ENCODE measurements at places on chromosomes 5 and 9.

DNA sequence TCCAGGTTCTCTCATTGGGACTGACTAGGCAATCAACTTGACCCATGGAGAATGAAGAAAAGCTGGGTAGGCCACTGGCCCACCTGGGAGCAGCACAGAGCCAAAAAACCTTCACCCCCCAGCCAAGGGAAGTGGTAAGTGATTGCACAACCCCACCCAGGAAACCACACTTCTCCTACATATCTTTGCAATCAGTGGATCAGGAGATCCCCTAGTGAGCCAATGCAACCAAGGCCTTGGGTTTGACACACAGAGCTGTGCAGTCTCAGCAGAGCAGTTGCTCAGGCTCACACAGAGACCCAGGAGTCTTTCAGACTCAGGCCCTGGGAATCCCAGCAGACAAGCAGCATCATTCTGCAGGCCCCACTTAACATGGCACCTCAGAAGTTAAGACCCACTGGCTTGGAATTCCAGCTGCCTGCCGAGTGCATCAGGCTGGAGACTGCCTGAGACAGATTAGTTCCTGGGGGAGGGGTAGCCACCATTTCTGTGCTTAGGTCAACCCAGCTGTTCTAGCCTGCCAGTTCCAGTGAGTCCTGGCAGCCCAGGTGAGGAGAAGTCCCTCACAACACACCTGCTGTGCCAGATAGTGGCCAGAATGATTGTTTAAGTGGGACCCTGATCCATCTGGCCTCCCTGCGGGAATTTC is 136.4 kb downstream of the SAXO1 start:
- DNase-seq = no peak

DNA sequence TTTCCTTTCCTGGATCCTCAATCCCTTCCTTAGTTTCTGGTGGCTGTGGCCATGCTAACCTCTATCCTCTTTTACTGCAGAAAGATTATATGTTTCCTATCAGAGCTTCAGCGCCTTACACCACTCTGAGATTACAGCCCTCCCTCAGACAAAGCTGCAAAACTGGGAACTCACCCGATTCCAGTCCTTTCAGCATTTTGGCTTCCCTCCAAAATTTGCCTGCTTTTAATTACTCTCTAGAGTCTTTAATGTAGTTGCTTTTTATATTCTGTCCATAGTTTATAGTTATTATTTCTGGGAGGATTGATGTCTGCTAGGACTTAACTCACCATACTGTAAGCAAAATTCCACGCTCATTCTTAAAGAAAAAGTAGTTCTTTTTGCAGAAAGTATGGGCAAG is 110.2 kb downstream of the NSG2 start:
- DNase-seq = no peak

GRCh38 chr5:175508896-175509295 is 30.5 kb downstream of the SFXN1 start:
- no peak for DNase-seq

- DNase-seq = no peak
These were observed 94.4 kb downstream of the MAPKAP1 start for GRCh38 chr9:125612616-125613015.

DNA sequence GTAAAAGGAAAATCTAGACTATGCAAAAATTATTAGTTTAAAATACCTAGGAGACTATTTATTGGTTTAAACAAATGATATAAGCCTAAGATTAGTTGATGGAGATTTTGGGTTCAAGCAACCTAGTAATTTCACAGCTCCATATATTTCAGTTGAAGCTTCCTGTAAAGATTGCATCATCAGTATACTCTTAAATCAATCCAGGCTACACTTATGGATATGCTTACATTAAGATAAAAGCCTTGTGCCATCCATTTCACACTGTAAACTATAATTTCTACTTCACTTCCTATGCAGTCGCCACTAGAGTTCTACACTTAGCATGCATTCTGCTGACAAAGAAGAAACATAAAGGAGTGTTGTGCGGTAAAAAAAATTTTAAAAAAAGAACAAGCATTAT is 7.3 kb upstream of the LIX1 start:
- DNase-seq = no peak

DNA sequence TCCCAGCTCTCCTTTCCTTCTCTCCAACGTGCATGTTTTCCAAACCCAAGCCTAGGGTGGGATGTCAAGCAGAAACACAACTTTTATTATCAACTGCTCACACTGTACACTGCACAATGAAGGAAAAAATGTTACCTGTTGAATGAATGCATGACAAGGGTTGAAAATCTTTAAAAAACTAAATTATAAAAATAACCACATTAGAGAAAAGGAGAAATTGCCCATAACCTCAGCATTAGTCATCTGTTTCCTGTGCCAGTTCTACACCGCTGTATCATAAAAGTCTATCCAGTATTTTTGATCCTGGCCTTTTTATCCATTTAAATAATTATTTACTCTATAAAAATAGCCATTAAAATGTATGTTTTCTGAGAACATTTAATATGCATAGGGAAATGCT is 101.1 kb downstream of the APBA1 start:
- no peak for DNase-seq

GRCh38 chr9:129282272-129282671 is 104.2 kb upstream of the IER5L start:
- DNase-seq = no peak

DNA sequence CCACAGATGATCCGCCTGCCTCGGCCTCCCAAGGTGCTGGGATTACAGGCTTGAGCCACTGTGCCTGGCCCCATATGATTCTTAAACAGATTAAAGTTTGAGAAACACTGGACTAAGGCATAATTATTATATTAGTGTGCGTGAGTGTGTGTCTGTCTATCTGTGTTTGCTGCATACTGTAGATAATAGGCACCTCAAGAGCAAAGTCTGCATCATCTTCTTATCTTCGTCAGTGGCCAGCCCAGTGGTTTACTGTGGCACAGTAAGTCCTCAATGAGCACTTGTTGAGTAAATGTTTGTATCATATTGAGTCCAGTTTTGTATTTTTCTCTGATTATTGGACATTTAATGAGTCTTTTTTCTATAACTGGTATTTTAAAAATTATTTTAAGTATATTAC is 81.7 kb downstream of the ITGA1 start:
- DNase-seq = no peak

- no peak for DNase-seq
These were observed 56.1 kb upstream of the ZNF300 start for GRCh38 chr5:150960791-150961396.

GRCh38 chr9:92669527-92669889 is 423 bp downstream of the IPPK start:
- DNase-seq = no peak

GRCh38 chr9:74728176-74728575 is 159.5 kb downstream of the TRPM6 start:
- DNase-seq = no peak

- DNase-seq = no peak
These were observed 15.8 kb downstream of the ADAMTS13 start for GRCh38 chr9:133437753-133438531.

GRCh38 chr5:53165431-53166182 is 56.0 kb upstream of the MOCS2 start:
- DNase-seq = no peak

DNA sequence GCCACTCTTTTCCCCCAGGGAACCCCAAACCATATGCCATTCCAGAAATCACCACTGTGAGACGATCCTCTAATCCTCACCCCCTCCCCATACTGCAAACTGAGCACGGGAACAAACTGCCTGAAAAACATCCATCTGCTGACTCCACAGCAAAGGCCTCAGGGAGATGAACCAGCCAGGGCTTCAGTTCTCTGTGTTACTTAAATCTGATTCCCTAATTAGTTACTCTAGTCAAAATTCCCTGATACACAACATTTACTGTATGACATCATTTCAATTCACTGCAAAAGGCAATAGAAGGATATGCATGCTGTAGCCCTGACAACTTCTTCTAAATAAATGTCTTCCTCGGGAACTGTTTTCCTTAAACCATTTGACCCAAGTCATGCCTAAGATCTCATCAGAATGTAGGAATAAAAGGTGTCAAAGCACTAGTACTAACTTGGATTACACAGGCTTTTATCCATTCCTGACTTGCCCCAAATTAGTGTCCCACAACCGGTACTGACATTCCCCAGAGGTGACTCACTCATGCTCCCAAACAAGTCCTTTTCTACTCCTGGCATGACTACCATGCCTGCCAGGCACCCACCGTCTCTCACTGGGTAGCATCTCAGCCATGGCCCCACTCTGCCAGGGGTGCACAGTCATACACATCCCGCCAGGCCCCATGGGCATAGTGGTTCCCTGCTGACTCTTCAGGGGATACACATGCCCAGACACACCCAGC is 35.0 kb downstream of the MTX3 start:
- DNase-seq = no peak

GRCh38 chr5:120631611-120632010 is 167.5 kb downstream of the PRR16 start:
- DNase-seq = no peak

- DNase-seq = no peak
These were observed 22.9 kb upstream of the ADAM19 start for GRCh38 chr5:157598350-157598936.

DNA sequence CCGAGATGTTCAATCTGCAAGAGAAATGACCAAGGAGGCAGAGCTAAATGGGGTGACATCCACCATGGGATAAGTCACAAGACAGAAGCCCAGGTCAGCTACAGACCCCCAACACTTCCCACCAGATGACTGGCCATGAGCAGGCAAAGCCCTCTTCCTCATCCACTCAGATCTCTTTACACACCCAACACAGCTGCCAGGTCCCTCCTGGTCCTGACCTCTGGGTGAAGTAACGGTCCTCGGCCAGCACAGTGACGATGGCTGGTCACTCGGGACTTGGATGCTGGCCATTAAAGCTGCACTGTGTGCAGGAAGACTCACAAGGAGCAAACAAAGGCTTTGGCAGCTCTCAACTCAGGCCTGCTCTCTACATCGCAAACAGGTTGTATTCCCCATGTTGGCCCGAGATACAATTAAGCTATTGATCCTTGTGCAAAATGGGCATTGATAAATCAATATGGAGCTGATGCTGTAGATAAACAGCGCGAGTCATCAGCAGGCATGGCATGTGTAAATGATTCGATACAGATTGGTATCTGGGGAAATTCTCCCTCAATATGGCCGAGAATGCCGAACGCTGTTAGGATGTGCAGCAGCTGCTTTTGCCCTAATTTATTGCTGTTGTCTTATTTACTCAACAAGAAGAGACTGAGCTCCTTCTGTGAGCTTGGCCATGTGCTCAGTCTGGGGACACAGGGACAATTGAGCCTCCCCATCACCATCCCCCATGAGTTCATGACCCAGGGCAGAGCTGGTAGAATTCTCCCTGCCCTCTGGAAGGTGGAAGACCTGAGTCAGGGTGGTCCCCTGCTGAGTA is 98.7 kb downstream of the C5orf15 start:
- no peak for DNase-seq

GRCh38 chr5:168897387-168898122 is 318.4 kb upstream of the PANK3 start:
- DNase-seq = no peak

DNA sequence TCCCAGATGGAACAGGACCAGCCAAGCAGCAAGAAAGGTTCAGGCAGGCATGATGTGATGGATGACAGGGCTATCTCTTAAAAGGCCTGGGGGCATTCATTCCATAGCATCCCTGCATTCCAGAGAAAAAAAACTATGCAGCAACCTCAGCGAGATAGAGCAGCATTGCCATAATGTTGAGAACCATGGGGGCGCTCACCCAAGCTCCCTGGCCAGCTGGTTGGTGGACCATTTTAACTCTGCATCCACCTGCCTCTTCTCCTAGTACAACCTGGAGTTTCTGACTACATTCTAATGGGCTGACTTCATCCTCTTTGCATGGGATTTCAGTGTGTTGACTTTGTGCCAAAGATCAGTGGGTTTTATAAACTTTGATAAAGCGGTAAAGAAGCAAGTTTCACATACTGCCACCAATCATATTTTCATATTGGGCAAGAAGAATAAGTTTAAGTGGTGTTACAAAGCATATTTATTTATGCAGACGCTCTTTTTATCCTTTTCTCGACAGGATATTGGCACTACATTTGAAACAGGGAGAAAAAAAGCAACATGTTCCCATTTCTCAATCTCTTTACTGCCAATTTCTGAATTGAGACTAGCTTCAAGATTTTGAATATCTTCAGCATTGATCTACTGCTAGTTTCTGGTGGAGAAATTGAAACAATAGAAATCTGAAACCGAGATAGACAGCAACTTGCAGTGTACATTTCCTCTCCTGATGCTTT is 378.3 kb upstream of the WWC1 start:
- no peak for DNase-seq

- no peak for DNase-seq
These were observed 163.4 kb upstream of the DMAC1 start for GRCh38 chr9:7963026-7963425.

DNA sequence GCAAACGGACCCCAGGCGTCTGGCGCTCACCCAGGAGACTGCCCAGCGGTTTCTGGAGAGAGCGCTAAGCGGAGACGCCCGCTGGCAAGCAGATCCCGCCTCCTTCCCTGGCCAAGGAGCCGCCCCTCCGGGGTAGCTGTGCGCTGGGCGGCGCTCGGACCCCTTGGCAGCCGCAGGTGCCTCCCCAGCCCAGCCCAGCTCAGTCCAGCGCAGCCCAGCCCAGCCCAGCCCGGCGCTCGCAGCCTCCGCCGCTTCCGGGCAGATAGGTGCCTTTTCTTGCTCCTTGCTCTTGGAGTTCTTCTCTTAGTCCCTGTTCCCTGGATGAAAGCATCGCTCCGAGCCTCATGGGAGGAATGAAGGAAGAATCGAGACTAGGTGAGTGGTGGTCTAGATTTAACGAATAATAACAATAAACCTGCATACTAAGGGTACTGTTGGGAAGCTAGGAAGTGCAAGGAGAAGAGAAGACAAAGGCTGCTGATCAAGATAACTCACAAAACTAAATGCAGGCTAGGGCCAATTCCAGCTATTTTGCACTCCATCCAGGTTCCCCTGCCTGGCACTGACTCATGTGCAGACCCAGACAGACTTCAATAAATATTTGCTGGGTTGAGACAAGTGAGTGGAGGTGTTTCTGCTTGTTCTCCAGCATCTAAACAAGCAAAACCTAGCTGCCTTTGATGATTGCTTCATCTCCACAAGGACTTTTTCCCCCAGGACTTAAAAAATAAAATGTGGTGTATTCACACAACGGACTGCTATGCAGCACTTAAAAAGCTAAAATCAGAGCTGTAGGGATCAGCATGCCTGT is at the start of gene STK32A:
TSS of gene STK32A (plus strand) at position 202 of the 811 bp plus-strand sequence. CDS start 4,609 bp downstream, outside the sequence.
- DNase-seq = no peak

DNA sequence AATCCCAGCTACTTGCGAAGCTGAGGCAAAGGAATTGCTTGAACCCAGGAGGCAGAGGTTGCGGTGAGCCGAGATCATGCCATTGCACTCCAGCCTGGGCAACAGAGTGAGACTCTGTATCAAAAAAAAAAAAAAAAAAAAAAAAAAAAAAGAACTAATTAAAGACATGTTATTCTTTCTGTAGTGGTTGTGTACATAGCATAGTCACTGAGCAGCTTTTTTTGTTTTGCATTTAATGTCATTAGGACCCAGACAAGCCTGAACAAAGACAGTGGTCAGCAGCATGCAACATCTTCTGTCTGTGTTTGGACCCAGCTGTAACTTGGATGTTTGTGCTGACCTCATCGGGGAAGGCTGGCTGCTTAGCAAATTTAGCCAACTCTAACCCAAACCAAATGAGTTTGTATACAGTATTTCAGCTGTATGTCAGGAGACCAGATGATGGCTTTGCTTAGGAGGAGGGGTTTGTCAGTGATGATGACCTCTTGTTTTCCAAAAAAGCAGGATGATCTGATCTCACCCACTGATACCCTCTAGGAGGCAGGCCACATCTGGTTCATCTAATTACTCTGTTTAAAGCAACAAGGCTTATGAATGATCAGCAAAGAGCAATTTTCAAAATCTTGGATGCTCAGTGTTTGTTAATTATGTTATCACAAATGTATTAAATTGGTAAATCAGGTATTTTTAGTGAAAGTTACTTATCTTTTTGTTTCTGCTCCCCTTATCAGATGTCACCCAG is 39.5 kb downstream of the SNCAIP start:
- DNase-seq = no peak

Measured in activated CD8-positive, alpha-beta memory T cell treated with anti-CD3 and anti-CD28 coated beads for 1 hour (primary cell).